ENCODE measurements at places on chromosomes 12 and 14.

DNA sequence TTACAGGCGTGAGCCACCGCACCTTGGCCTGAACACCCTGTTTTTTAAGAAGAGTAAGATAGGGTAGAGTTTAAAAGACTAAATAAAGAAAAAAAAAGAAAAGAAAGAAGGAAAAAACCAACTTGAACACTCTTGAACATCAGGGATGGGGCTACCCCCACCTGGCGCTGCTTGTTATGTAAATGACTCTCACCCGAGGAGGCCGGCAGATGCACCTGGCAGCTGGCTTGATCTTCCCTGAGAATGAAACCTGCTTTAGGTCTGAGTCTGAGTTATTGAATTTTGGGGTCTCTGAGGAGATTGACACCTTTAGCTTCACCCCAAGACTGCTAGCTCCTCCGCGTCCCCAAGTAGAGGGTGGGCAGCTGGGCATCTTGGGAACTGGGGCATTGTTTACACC, 15.5 kb upstream of the MEG3 start:
- DNase-seq, result no peak

GRCh38 chr14:52852810-52853521, 61.6 kb upstream of the GNPNAT1 start:
- no peak for DNase-seq

DNA sequence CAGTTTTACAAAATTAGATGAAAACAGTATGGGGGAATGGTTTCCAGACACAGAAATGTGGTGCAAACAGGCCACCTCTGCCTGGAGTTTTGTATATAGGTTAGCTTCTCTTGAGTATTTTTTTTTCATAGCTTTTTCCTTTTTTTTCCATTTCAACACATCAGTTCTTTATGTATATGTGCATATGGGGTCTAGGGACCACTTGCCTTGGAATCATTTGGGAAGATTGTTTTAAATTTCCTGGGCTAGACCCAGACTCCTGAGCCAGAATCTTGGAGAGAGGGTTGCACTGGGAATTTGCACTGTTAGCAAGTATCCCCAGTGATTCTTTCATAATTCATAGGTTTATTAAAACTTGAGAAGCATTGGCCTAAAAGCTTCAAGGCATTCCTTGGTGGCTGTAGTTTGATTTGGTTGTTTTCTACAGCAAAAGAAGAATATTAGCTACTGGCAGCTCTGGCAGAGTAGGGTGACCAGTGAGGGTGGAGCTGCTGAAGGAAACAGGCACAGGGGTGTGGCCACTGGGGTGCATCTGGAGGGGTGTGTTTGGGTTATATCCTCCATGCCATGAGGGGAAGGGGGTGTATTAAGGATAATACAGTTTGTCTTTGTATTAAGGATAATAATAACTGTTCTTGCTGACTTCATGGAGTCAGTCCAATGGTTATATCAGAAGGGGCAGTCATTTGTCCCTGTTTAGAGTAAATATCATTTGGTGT, 22.8 kb downstream of the PPP1R36 start:
- DNase-seq, result no peak

DNA sequence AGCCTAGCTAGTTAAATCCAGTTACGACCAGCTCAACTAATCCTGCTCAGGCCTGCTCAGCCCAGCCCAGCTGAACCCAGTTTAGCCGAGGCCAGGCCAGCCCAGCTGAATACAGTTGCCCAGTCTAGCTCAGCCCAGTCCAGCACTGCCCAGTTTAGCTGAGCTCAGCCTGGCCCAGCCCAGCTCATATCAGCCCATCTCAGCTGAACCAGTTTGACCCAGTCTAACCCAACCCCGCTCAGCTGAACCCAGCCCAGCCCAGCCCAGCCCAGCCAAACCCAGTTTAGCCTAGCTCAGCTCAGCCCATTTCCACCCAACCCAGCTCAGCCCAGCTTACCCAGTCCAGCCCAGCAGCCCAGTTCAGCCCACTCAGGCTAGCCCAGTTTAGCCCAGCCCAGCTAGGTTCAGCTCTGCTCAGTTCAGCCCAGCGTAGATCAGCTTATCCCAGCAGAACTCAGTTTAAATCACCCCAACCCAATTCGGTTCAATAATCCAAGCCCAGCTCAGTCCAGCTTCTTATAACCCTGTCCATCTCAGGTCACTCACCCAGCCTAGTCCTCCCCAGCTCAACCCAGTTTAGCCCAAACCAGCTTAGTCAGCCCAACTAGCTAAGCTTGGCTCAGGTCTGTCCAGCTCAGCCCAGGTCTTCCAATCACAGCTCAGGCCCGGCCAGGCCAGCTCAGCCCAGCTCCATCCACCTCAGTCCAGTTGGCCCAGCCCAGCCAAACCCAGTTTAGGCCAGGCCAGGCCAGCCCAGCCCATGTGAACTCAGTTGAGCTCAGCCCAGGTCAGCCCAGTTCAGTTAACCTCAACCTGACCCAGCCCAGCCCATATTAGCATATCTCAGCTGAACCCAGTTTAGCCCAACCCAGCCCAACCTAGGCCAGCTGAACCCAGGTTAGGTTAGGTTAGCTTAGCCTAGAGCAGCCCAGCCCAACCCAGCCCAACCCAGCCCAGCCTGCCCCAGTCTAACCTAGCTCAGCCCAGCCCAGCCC, 76.7 kb downstream of the TMEM121 start:
- no peak for DNase-seq

- DNase-seq, result no peak
Measured at GRCh38 chr14:42130815-42131214, 524.1 kb downstream of the LRFN5 start.

GRCh38 chr14:51895375-51895774, 35.0 kb downstream of the GNG2 start:
- DNase-seq, result no peak

DNA sequence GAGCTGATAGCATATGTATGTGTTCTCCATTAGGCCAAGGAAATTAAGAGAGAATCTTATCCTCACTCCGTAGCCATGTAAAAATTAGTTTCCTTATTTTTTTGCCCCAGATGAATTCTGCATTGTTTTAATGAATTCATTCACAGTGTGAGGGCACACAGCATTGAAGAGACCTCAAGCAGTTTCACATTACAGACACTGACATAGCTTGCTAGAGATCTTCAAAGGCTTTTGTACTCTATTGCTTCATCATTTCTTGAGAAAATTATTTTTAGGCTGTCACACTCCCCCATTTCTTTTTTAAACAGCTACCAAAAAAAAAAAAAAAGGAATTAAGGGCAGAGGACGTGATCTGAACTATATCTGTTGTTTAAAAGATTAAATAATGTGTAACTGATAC, 251.1 kb downstream of the BCAT1 start:
- DNase-seq, result no peak

GRCh38 chr14:93714605-93715004, 73.7 kb downstream of the PRIMA1 start:
- DNase-seq, result no peak
